ENCODE measurements at places on chromosomes 2 and 18. TPM values are rescaled to one million over a fixed set of nuclear protein-coding genes. Genes with fewer than 3 reads are reported as not detected.

The GAREM1 gene
- total RNA-seq = 5.5 TPM

The DNAJC27 gene
- 3.8 TPM for total RNA-seq

The TDRD15 gene
- not detected for total RNA-seq

The POLR1B gene
- total RNA-seq = 15.3 TPM

The TRIM43 gene
- total RNA-seq = not detected

The CD207 gene
- total RNA-seq = not detected

The MALL gene
- 442 TPM for total RNA-seq

The SPDYA gene
- total RNA-seq = 6.5 TPM

The IL37 gene
- not detected for total RNA-seq

The EDAR gene
- not detected for total RNA-seq

The SLC9A4 gene
- total RNA-seq = not detected

The POTEI gene
- total RNA-seq = not detected

The TP53I3 gene
- 22.3 TPM for total RNA-seq

The TEX44 gene
- not detected for total RNA-seq

The ALPI gene
- not detected for total RNA-seq

The SLC40A1 gene
- 19.7 TPM for total RNA-seq
